ENCODE measurements at places on chromosomes 5 and 9.

- peak; percentile 75 for DNase-seq
These were observed 475.7 kb upstream of the TNC start for GRCh38 chr9:115593587-115594091.

- DNase-seq: no peak
These were observed 50.7 kb upstream of the KCNMB1 start for GRCh38 chr5:170439944-170440269.

- no peak for DNase-seq
These were observed 769.0 kb upstream of the RGMB start for GRCh38 chr5:98004463-98004862.

- no peak for DNase-seq
These were observed 95.0 kb downstream of the CRB2 start for GRCh38 chr9:123450996-123451395.

DNA sequence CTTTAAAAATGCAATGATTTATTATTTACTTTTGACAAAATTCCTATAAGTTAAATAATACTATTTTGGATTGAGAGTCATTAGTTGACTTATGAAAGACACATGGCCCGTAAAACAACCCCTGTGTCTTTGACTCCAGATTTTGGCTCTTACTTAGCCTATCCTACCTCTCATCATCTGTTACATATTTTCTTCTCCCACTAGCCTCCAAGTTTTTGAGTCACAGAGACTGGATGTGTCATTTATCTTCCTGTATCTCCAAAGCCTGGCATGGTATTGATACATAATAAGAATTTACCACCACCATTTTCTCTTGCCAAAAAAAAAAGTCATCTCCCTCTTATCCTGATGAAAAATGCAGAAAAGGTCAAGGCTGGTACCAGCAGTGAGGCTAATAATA, 99.9 kb downstream of the GABRB2 start:
- no peak for DNase-seq

All from fibroblast of lung (primary cell).